Activated T-helper 17 cell treated with anti-CD3 and anti-CD28 coated beads, Interleukin-2, amount 50 U/mL, for 72 hours (primary cell): ENCODE measurements at places on chromosomes 7 and 10. TPM values are rescaled to one million over a fixed set of nuclear protein-coding genes. Genes with fewer than 3 reads are reported as not detected.

The ANKRD7 gene
- total RNA-seq = 0.45 TPM

The GPAM gene
- total RNA-seq = 4.4 TPM

The NXPH1 gene
- not detected for total RNA-seq

The SMKR1 gene
- 1.9 TPM for total RNA-seq

The SPDYE16 gene
- total RNA-seq = 0.17 TPM

The DDX21 gene
- total RNA-seq = 77.8 TPM

The CDK14 gene
- 0.04 TPM for total RNA-seq

The AVPI1 gene
- total RNA-seq = 1.9 TPM

The TMEM254 gene
- total RNA-seq = 8.5 TPM

The GPR26 gene
- total RNA-seq = not detected

The HMX3 gene
- 0.21 TPM for total RNA-seq

The PHKG1 gene
- total RNA-seq = 3.0 TPM

The GRK5 gene
- total RNA-seq = 18.9 TPM

The PNPLA8 gene
- total RNA-seq = 26.2 TPM

The IMMP2L gene
- total RNA-seq = 27.6 TPM

The HYAL4 gene
- total RNA-seq = not detected

The LIPF gene
- not detected for total RNA-seq

The ATP5F1C gene
- total RNA-seq = 328 TPM

The CLRN3 gene
- not detected for total RNA-seq

The CYCS gene
- total RNA-seq = 234 TPM

The BLNK gene
- not detected for total RNA-seq

The TWIST1 gene
- total RNA-seq = 3.1 TPM
